ENCODE measurements at places on chromosomes 3 and 15.

GRCh38 chr15:67067930-67068551, 2.6 kb downstream of the SMAD3 start:
- H3K27me3 ChIP-seq = no peaks in the 10 kb centered on the region
- peaks cover 19% of the 10 kb centered on the region for H3K36me3 ChIP-seq
- H3K27ac ChIP-seq = peak overlapping the region; percentile 56
- H3K4me1 ChIP-seq = peaks cover 47% of the 10 kb centered on the region

DNA sequence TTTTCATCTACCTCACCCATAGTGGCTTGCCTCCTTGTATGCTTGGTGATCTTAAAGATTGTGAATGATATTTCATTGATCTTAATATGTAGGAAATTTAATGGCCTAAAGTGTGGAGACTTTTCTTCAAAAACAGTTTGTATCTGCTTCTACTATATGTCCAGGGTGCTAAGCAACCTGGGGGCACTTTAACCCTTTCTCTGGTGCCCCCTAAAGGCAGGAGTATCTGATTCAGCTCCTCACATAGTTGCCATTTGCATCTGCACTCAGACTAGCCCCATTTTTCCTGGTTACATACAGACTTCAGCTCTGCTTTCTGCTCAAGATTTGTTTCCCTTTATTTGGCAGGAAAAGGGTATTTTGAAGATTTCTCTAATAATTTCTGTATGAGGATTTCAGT, 5.2 kb upstream of the PFN2 start:
- no peak overlapping the region for H3K4me3 ChIP-seq
- no peak for DNase-seq
- no peaks in the 10 kb centered on the region for H3K36me3 ChIP-seq
- no peak overlapping the region for H3K27ac ChIP-seq
- peaks cover 8% of the 10 kb centered on the region for H3K4me1 ChIP-seq

- H3K36me3 ChIP-seq = no peaks in the 10 kb centered on the region
- no peak for DNase-seq
- H3K4me3 ChIP-seq = no peak overlapping the region
- H3K27ac ChIP-seq = no peak overlapping the region
- H3K27me3 ChIP-seq = no peaks in the 10 kb centered on the region
Measured at GRCh38 chr3:46070595-46071093, 43.4 kb upstream of the XCR1 start.

- peak; percentile 29 for DNase-seq
- H3K27me3 ChIP-seq = peaks cover 34% of the 10 kb centered on the region
- no peak overlapping the region for H3K4me3 ChIP-seq
- no peaks in the 10 kb centered on the region for H3K36me3 ChIP-seq
- H3K4me1 ChIP-seq = peaks cover 12% of the 10 kb centered on the region
Measured at GRCh38 chr15:100338971-100339444, 2.8 kb downstream of the ADAMTS17 start.

DNA sequence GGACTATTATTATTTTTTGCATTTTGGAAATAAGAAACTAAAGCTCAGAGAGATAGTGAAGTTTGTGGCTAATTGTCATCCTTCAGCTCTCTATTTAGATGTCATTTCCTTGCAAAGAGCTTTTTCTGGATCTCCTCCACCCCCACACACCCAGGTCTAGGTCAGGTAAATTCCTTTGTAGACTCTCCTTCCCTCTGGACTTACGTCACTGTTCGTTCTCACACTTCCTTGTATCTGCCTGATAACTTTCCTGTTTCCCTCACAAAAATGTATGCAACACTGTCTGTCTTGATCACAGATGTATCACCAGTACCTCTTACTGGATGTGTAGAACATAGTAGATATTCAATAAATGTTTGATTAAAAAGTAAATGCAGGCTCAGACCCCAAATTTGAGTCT, 6.1 kb upstream of the MB21D2 start:
- no peaks in the 10 kb centered on the region for H3K36me3 ChIP-seq
- no peak for DNase-seq
- no peak overlapping the region for H3K4me3 ChIP-seq
- H3K27ac ChIP-seq = no peak overlapping the region

DNA sequence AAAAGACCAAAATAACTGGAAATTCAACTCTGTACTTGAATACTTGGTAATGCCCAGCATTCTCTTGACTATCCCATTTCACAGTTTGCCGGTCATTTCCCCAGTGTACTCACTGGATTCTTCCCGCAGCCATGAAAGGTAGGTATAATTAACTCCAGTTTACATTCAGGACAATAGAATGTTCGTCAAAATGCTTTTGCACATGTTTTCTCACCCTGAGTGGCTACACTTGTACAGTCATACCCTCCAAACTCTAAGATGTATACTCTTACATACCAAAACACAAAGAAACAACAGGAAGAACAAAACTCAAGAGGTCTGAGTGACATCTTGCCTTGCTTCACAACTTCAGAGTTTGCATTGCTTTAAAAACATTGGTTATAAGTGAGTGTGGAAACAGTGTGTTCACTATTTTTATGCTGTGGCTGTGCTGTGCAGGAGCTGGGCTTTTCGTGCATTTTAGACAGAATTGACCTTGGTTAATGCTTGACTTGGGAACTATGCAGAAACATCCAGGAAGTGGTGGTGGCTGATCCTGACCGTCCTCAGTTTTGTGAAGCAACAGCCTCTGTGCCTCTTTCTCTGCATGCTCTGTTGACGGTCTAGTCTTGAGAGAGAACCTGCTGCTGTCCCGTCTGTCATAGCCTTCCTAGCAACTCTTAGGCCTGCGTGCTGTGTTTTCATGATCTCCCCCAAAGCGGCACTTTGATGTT, 90.5 kb downstream of the IGF1R start:
- no peak overlapping the region for H3K27ac ChIP-seq
- H3K4me3 ChIP-seq = no peak overlapping the region
- peaks cover 4% of the 10 kb centered on the region for H3K4me1 ChIP-seq
- no peaks in the 10 kb centered on the region for H3K27me3 ChIP-seq

GRCh38 chr15:78064544-78064943, 13.0 kb downstream of the TBC1D2B start:
- H3K27ac ChIP-seq = no peak overlapping the region
- H3K4me3 ChIP-seq = no peak overlapping the region
- DNase-seq = no peak
- H3K4me1 ChIP-seq = peaks cover 58% of the 10 kb centered on the region

- H3K27ac ChIP-seq = no peak overlapping the region
- H3K27me3 ChIP-seq = no peaks in the 10 kb centered on the region
- H3K4me3 ChIP-seq = no peak overlapping the region
- no peaks in the 10 kb centered on the region for H3K36me3 ChIP-seq
- DNase-seq = no peak
- no peaks in the 10 kb centered on the region for H3K4me1 ChIP-seq
Measured at GRCh38 chr3:30340500-30340899, 265.9 kb upstream of the TGFBR2 start.

DNA sequence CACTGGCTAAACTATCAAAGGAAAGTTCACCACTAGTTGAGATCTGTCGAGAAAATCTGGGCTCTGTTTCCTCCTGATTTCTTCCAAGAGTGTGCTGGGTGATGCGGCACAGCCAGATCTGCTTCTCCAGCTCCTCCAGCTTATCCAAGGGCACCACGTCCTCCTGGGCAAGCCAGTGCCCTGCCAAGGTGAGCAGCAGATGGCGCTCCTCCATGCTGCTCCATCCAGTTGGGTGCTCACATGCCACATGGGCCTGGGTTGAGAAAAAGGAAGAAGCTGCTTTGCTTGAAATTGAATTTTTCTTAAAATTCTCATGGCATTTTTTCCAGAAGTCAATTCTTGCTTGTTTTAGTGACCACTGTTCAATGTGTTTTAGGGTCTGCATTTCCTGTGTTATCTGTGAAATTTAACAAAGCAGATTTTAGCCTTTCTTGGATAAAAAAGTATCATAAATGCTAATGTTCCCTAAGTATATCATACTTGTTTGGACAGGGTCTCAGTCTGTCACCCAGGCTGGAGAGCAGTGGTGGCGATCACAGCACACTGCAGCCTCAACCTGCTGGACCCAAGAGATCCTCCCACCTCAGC, 47.3 kb downstream of the EIF3J start:
- DNase-seq = peak; percentile 63
- H3K27ac ChIP-seq = no peak overlapping the region
- H3K4me3 ChIP-seq = no peak overlapping the region
- H3K27me3 ChIP-seq = no peaks in the 10 kb centered on the region
- H3K36me3 ChIP-seq = peaks cover 24% of the 10 kb centered on the region

DNA sequence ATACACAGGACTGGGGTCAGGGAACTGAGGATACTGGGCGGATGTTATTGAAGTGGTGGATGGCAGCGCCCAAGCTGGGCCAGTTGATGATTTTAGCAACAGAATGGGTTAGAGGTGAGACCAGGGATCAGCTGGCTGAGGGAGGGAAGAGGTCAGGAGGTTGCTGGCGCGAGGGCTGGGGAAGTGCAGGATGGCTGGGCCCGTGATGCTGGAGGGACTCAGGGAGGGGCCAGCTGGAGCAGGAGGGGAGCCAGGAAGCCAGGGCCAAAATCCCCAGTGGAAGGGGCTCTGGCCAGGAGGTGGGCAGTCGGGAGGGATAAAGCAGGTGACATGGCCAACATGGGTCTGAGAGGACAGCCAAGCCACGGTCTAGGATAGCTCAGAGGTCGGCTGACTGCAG, 178.0 kb downstream of the NSMCE3 start:
- no peak for DNase-seq
- H3K4me1 ChIP-seq = no peaks in the 10 kb centered on the region
- no peaks in the 10 kb centered on the region for H3K36me3 ChIP-seq
- no peak overlapping the region for H3K4me3 ChIP-seq
- no peaks in the 10 kb centered on the region for H3K27me3 ChIP-seq
- no peak overlapping the region for H3K27ac ChIP-seq

DNA sequence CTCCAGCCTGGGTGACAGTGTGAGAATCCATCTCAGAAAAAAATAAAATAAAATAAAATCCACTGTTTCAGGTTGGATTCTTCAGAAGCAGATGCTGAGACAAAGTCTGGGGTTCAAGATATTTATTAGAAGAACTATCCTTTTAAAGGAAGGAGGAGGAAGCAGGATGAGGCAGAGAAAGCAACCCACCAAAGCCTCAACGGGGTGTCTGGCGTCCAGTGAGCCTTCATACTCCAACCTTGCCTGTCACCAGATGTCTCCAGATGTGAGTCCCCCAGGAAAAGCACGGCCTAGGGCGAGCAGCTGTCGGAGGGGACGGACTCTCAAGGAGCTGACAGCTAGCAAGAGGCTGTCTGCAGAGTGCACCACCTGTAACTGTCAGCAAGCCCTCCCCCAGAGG, 37.3 kb downstream of the MB21D2 start:
- H3K27ac ChIP-seq = no peak overlapping the region
- no peaks in the 10 kb centered on the region for H3K36me3 ChIP-seq
- DNase-seq = no peak
- H3K27me3 ChIP-seq = no peaks in the 10 kb centered on the region
- H3K4me1 ChIP-seq = no peaks in the 10 kb centered on the region

DNA sequence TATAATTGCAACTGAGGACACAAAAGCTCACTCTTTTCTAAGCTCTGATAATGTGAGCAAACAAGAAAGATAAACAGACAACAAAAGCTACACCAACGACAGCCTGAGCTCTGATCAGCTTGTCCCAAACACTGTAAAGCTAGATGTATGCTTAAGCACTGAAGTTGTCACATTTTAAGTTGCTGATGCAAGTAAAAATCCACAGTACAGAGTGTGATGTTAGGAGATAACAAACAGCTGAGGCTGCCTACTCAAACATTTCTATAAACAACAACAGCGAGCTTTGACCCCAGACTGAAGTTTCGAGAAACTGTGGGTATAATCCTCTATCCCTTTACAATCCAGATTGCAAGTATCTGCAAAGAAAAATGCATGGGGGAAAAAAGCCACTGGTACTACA, 10.7 kb downstream of the MTHFS start:
- peaks cover 73% of the 10 kb centered on the region for H3K36me3 ChIP-seq
- no peak overlapping the region for H3K27ac ChIP-seq
- H3K27me3 ChIP-seq = no peaks in the 10 kb centered on the region
- H3K4me3 ChIP-seq = no peak overlapping the region
- no peak for DNase-seq

- H3K4me1 ChIP-seq = no peaks in the 10 kb centered on the region
- DNase-seq = no peak
- H3K4me3 ChIP-seq = no peak overlapping the region
Measured at GRCh38 chr3:157282261-157283191, 122.6 kb upstream of the CCNL1 start.

DNA sequence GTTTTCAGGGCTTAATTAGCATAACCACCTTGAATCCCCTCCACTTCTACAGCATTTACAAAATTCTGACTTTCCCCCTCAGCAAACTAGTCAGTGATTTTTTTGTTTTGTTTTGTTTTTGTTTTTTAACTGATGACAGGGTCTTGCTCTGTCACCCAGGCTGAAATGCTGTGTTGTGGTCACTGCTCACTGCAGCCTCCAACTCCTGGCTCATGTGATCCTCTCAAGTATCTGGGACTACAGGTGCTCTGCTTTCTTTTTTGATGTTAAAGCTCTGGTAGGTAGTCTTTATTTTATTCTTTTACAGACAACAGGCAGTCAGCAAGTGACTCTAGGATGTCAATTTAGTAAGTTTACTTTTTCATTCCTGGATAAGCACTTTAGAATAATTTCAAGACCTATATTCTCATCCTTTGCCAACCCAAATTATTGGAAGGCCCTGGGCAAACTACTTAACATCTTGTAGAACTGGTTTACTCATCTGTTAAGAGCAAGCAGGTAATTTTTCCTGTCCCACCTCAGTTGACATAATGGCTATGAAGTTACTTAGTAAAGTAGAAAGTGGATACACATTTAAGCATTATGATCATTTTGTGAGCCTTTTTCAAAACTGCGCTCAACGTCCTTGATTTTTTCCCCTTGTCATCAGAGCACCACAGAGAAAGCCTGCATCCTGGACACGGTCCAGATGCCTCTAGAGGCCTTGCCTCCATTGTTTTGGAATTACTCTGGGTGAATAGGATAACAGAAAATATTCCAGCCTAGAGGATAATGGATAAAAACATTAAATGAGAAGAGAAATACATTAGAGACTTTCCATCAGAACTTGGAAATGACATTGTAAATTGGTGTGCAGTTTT, 69.9 kb upstream of the NDUFB4 start:
- no peak for DNase-seq
- no peak overlapping the region for H3K4me3 ChIP-seq
- H3K27ac ChIP-seq = no peak overlapping the region
- H3K36me3 ChIP-seq = no peaks in the 10 kb centered on the region
- peaks cover 4% of the 10 kb centered on the region for H3K27me3 ChIP-seq
- no peaks in the 10 kb centered on the region for H3K4me1 ChIP-seq

- H3K4me1 ChIP-seq = no peaks in the 10 kb centered on the region
- no peaks in the 10 kb centered on the region for H3K27me3 ChIP-seq
- DNase-seq = no peak
- H3K27ac ChIP-seq = no peak overlapping the region
- H3K36me3 ChIP-seq = peaks cover 2% of the 10 kb centered on the region
Measured at GRCh38 chr15:101043011-101043410, 123.9 kb downstream of the LRRK1 start.

DNA sequence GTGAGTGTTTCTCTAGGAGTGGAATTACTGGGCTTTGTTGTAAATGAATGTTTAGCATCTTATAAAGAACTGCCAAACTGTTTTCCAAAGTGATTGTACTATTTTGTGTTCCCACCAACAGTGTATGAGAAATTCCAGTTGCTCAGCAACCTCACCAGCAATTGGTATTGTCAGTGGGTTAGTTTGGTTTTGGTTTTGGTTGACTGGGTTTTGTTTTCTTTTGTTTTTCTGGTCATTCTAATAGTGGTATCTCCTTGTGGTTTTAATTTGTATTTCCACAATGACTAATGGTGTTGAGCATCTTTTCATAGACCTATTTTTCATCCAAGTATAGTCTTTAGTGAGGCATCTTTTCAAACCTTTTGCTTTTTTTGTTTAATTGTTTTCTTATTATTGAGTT, 27.1 kb downstream of the FILIP1L start:
- peaks cover 3% of the 10 kb centered on the region for H3K4me1 ChIP-seq
- no peak overlapping the region for H3K27ac ChIP-seq
- no peaks in the 10 kb centered on the region for H3K36me3 ChIP-seq
